Testis (tissue), 5 donors: ENCODE measurements at places on chromosomes 5 and 9. TPM values are rescaled to one million over a fixed set of nuclear protein-coding genes. Genes with fewer than 3 reads are reported as not detected.
A peak's percentile ranks its signal among the peaks of the same experiment; 100 is the strongest.

DNA sequence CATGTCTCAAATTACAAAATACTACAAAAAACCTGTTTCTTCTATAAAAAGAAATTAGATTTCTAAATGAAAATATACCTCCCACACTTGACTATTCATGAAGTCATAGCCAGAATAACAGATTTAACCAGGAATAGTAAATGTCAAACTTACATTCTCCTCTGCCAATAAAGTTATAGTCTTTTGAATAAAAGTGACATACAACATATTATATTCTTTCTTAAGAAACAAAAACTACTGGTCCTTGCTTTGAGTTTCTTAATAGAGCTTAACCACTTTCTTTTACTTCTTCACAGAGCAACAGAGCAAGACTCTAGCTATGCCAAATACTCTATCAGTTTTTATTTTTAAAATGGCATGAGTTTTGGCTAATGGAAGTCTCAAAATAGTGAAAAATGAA, 61.7 kb downstream of the DEPDC1B start:
- H3K27me3 ChIP-seq = no peaks in the 10 kb centered on the region
- no peak for DNase-seq
- no peak overlapping the region for H3K4me3 ChIP-seq

DNA sequence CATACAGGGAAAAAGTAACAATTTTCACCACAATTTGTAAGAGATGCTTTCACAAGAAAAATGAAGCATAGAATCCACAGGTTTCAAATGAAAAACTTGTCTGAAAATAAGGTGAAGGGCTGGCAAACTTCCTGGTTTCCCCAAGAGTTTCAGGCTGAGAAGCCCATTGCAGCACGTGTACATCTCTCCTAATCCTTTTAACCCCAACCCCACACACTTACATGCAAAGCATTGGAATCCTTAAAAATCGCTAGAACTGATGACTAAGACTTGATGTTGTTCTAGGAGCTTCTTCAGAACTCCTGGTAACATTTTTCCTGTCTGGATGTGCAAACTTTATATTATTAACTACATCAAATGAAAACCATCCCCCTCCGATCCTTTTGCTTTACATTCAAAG, 317.8 kb upstream of the RGMB start:
- DNase-seq = no peak
- H3K36me3 ChIP-seq = no peaks in the 10 kb centered on the region
- no peaks in the 10 kb centered on the region for H3K27me3 ChIP-seq
- no peak overlapping the region for H3K4me3 ChIP-seq

GRCh38 chr9:88052321-88052965, 78.1 kb upstream of the CDK20 start:
- H3K27me3 ChIP-seq = no peaks in the 10 kb centered on the region
- H3K27ac ChIP-seq = no peak overlapping the region
- no peak for DNase-seq

PTPN3 gene
- total RNA-seq = 8.1 TPM

GRCh38 chr5:149181732-149182131, 40.4 kb downstream of the ABLIM3 start:
- no peak for DNase-seq
- no peaks in the 10 kb centered on the region for H3K27me3 ChIP-seq
- no peaks in the 10 kb centered on the region for H3K36me3 ChIP-seq
- no peaks in the 10 kb centered on the region for H3K4me1 ChIP-seq
- H3K4me3 ChIP-seq = no peak overlapping the region
- H3K27ac ChIP-seq = no peak overlapping the region

DNA sequence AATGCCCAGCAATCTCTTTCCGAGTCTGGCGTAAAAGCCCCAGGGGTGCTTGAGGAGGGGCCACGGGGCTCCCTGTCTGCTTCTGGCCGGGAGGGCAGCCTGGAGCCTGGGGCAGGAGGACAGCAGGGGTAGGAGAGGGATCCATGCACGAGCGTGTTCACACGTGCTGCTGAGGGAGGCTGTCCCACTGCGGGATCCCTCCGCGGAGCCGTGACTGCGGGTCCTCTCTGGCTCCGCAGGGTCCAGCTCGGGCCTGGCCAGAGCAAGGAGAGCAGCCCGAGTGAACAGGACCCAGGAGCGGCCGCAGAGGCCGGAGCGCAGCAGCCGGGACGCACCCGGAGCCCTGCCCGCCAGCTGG, 78.4 kb downstream of the ZNF354C start:
- DNase-seq = no peak
- H3K4me1 ChIP-seq = no peaks in the 10 kb centered on the region
- no peak overlapping the region for H3K27ac ChIP-seq
- H3K4me3 ChIP-seq = peak overlapping the region; percentile 14
- no peaks in the 10 kb centered on the region for H3K27me3 ChIP-seq
